ENCODE measurements at places on chromosomes 2 and 18.

DNA sequence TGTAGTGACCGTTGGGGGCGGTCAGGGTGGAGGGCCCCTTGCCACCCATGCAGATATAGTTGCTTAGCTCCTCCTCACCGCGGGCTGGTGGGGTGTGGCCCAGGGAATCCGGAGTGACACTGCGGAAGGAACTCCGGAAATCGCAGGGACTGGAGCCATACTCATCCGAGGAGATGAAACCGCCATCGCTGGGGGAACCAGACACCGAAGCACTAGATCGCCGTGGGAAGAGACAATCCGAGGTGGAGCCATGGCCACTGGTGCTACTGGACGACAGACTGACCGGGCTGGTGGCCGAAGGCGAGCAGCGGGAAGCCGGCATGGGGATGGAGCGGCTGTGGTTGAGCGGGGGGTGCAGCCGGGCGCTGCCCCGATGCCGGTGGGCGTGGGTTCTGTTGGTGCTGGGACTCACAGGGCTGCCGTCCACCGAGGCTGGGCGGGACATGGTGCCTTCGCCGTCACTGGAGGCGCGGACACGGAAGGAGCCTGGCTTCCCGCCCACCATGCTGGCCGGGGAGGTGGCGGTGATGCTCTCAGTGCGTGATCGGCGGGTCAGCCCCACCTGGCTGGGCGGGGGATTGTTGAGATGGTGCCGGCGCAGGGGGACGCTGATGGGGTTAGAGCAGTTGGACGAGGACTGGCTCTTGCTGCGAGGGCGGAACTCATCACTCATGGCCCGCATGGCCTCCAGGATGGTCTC is 2.2 kb downstream of the IRS1 start:
- DNase-seq: no peak

DNA sequence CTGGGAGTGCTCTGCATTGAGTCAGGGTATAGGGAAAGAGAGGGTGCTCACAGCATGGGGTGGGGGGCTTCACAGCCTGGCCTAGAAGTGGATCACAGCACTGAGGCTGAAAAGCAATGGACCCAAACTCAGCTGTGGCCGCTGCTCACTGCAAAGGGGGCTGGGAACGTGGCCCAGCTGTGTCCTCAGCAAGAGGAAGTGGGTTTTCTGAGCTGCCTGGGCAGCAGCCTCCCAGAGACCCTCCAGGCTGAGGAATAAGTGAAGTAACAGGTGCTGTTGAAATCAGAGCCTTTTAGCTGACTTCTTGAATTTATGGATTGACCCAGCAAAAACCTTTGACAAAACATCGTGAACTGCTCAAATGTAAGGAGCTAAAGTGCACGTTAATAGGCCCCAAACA is 35.2 kb downstream of the PTGR3 start:
- DNase-seq: no peak

GRCh38 chr18:50678651-50679050 is 118.8 kb downstream of the MAPK4 start:
- no peak for DNase-seq

- DNase-seq: no peak
These were observed 155.9 kb upstream of the CAPN13 start for GRCh38 chr2:30963184-30963583.

DNA sequence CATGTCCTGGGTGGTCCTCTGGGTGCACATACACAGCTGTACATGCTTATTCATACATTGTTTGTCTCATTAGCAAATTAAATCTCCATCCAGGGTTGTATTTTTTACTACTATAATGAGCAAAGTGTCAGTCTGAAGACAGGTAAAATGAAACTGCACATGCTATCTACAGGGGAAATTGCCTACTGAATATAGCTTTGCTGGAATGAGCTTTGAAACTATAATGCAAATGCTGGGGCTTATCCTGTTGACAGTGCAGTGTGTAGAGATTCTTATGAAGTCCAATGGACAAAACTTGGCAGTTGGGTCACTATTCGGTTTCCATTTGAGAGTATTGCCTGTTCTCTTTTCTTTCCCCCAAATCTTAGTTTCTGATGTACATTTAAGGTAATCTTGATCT is 292.8 kb upstream of the LRP1B start:
- DNase-seq: no peak

DNA sequence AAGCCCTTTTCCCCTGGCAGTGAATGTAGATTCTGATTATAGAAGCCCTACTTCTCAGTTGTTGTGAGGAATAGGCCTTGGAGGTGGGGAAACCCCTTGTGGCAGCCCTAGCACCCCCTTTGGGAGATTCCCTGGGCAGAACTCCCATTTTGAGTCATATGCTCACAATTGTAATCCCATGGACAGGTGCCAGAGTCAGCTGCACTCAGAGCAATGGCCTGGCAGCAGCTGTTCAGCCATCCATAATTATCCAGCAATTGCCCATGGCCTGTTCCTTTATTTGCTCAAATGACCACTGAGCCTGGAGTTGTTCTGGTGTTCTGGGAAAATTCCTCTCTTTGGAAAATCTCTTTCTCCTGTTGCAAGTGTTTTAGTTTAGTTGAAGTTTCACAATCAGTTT is 71.7 kb downstream of the PTRHD1 start:
- DNase-seq: no peak

GRCh38 chr2:203714112-203714511 is 7.7 kb downstream of the CD28 start:
- no peak for DNase-seq

- no peak for DNase-seq
These were observed 40.7 kb downstream of the TMEM163 start for GRCh38 chr2:134677856-134678756.

- no peak for DNase-seq
These were observed 18.4 kb downstream of the KDSR start for GRCh38 chr18:63348508-63349136.

DNA sequence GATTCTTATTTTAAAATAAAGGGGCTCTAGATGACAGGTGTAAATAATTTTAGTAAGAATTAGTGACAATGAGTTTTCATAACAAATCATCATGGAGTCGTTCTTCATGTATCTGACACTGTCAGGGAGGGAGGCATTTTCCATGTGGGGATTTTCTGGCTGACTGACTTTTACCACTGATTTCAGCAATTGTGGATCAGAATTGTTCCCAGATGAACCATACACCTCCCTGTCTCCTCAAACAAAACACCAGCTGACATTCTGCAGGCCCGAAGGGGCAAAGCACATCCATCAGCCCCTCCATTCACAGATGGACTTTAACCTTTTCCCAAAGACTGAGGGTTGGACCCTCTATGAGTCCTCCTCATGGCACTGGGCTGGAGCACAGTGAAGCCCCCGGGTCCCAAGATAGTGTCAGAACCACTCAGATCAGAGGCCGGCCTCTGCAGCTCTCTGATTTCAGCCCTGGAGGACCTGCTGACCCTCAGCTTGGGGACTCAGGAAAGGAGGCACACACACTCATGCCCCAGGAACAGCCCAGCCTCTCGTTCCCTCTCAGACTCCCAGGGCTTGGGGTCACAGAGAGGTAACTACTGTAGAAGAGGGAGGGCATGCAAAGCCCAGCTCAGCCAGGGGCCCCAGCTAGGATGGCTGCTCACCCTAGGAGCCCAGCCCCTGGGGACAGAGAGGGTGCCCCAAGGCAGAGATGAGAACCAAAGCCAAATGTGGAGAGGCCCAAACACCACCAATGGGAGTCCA is 43.2 kb upstream of the LOXHD1 start:
- no peak for DNase-seq

DNA sequence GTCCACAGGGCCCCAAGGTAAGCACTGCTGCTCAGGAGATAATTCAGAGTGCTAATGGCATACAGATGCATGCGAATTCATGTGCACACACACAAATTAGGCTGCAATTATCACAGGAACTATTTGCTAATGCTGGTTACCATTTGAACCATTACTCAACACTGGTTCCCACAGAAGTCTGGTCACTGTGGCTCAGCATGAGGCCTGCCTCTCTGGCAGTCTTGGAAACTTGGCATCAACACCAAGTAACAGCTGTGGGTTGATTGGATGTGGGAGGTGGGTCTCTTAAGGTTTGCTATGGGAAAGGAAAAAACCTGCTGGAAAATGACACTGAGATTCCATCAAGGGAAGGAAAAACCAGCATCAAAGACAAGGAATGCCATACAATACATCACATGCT is 105.0 kb downstream of the CELF4 start:
- DNase-seq: no peak

DNA sequence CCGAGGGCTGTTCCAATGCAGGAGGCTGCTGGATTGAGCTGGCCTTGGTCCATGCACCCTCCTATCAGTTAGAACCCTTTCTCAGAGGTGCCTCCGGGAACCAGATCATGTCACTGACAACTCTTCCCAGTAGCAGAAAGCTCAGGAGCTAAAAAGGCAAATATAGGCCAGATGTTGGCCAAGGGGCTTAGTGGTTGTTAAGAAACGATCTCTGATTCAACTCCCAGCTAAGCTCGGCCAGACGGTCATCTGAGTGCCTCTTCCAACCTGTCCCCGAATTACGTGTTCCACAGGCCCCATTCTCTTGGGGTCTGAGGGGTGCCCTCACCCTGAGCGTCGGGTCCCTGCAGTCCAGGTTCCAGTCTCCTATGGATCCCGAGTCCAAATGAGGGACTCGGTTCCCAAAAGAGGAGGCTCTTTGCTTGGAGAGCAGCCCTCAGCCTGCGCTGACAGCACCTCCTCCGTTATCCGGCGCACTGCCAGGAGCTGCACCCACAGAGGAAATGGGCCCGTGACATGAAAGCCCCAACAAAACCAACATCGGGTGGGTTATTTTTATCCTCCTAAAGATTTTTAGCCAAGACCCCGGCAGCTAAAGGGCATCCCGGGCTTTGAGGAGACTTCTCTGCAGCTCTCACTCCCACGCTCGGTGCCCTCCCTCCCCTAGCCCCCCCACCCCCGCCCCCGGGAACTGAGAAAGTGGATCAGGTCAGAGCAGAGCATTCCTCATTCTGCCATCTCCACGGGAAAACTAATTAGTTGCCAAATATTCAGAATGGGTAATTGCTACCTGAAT is 106.6 kb upstream of the ID2 start:
- peak; percentile 30 for DNase-seq

- DNase-seq: no peak
These were observed 11.4 kb downstream of the G6PC2 start for GRCh38 chr2:168912466-168912865.

DNA sequence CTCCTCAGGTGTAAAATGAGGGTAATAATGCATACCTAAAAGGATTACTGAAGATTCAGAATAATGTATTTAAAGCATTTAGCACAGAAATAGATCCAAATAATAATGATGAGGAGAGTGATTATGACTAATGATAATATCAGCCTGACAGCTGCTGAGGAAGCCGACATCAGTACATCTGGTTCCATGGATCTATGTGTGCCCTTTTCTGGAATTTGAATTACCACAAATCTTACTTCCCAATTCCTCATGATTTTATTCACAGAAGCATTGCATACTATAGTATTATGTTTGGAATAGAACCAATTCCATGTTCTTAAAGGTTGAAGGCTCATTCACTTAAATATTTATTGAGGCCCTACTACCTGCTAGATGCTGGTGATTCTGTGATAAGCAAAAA is 248.9 kb upstream of the THUMPD2 start:
- no peak for DNase-seq

- DNase-seq: no peak
These were observed 90.2 kb downstream of the DGKD start for GRCh38 chr2:233444501-233444900.

DNA sequence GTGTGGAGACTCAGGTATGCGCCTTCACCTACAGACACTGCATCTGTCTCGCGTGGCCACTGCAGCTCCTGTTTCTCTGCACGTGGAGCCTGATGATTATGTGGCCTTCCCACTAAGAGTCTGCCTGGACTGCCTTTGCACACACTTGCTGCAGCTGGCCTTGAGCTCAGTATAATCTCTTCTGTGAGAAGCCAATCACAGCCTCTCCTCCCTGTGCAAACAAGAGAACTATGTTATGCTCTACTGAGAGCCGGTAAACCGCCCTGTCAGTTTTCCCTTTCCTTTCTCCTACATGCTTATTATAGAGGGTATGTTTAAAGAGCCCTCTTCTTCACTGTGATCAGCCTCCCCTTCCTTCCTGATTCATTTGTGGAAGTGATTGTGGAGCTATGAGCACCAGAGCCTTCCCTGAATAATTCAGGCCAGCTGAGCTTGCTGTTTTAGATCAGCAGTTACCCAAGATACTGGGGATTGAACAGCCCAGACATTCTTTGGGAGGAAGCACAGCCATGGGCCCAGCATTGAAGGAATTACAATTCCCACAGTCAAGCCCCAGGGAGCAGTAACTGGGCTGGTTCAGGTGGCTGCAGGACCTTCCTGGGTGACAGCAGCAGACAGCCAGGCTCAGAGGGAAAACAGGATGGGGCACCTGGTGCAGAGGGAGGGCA is 3.7 kb upstream of the TGFA start:
- no peak for DNase-seq

GRCh38 chr2:240390091-240391073 is 45.1 kb upstream of the GPC1 start:
- no peak for DNase-seq

- DNase-seq: no peak
These were observed 44.6 kb downstream of the AKAIN1 start for GRCh38 chr18:5152343-5153020.

- DNase-seq: no peak
These were observed 118.3 kb downstream of the CAMKMT start for GRCh38 chr2:44480068-44480467.

DNA sequence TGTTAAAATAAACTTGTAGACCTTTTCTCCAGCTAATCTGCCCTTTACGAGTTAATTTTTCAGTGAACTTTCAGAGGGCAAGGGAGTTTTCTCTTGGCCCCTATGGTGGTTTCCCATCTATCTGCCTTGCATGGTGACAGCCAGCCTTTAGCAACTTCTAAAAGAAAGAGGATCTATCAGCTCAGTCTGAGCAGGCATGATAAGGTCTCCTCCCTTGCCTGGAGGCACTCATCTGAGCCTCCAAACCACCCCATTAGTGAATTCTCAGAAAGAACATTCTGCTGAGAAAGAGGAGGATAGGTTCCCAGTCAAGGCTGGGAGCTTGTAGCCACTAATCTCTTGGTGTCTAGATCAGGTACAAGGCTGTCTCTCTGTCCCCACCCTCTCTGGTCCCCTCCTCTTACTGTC is 10.7 kb upstream of the GYPC start:
- DNase-seq: no peak

GRCh38 chr18:12441475-12442034 is 33.8 kb downstream of the PRELID3A start:
- no peak for DNase-seq

DNA sequence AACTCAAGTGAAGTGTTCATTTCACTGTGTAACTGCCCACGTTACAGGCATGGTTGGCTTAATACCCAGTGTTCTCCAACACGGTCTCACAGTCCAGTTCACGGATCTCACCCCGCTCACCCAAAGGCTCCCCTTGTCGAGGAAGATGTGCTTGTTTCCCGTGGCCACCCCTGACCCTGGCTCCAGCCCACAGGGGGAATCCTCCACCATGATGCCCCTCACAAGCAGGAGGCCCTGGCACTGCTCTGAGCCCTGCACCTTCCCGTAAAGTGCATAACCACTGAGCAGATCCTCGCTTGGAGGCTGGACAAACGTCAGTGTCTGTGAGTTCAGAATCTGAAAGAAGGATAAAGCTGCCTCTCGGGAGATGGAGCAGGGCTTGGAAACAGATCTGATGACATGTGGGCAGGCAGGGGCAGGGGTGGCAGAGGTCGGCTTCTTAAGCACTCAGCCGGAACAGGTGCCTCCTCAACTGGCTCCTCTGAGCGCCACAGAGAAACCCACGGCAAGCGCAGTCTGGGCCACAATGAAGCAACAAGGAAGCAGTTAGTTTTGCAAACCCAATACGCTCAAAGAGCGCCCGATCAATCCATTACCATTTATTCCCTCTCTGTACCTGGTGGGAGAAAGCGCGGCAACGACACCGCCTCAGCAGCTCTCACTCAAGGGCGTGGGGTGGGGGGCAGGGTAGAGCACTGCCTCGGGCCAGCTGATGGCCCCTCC is 17.6 kb downstream of the HDAC4 start:
- DNase-seq: no peak

GRCh38 chr2:44638649-44639048 is 276.9 kb downstream of the CAMKMT start:
- no peak for DNase-seq

Data from activated CD4-positive, alpha-beta T cell treated with anti-CD3 and anti-CD28 coated beads, Interleukin-2, amount 50 U/mL, for 1 hour (primary cell).